ENCODE measurements at places on chromosomes 5 and 9. TPM values are rescaled to one million over a fixed set of nuclear protein-coding genes. Genes with fewer than 3 reads are reported as not detected.

The POU5F2 gene
- 0.01 TPM for polyA plus RNA-seq

The BARHL1 gene
- polyA plus RNA-seq: not detected

The LECT2 gene
- not detected for polyA plus RNA-seq

The CDHR2 gene
- polyA plus RNA-seq: 0.10 TPM

The OGN gene
- polyA plus RNA-seq: 505 TPM

The PCDHGC4 gene
- polyA plus RNA-seq: 2.1 TPM

The SEMA6A gene
- 58.2 TPM for polyA plus RNA-seq

The CA9 gene
- 0.68 TPM for polyA plus RNA-seq

The TMOD1 gene
- 102 TPM for polyA plus RNA-seq

The ANKRD18A gene
- polyA plus RNA-seq: not detected

The CCIN gene
- 0.45 TPM for polyA plus RNA-seq

The SPATA31D4 gene
- polyA plus RNA-seq: not detected

The WDR38 gene
- polyA plus RNA-seq: not detected

The ISCA1 gene
- polyA plus RNA-seq: 25.2 TPM

The ADAM19 gene
- 15.2 TPM for polyA plus RNA-seq

The BHMT2 gene
- polyA plus RNA-seq: 3.0 TPM

The PCDHGA3 gene
- 1.3 TPM for polyA plus RNA-seq

The GZMA gene
- polyA plus RNA-seq: not detected

The RETREG1 gene
- polyA plus RNA-seq: 52.0 TPM

The RASEF gene
- 0.41 TPM for polyA plus RNA-seq

The PARP8 gene
- 7.7 TPM for polyA plus RNA-seq

The CNTNAP3B gene
- 3.4 TPM for polyA plus RNA-seq

The SLIT3 gene
- polyA plus RNA-seq: 6.1 TPM

The CDC25C gene
- polyA plus RNA-seq: 5.3 TPM

Data from muscle of leg (tissue), 16 donors.